Lung (tissue), 17 donors: ENCODE measurements at places on chromosomes 7 and 10. TPM values are rescaled to one million over a fixed set of nuclear protein-coding genes. Genes with fewer than 3 reads are reported as not detected.

DNA sequence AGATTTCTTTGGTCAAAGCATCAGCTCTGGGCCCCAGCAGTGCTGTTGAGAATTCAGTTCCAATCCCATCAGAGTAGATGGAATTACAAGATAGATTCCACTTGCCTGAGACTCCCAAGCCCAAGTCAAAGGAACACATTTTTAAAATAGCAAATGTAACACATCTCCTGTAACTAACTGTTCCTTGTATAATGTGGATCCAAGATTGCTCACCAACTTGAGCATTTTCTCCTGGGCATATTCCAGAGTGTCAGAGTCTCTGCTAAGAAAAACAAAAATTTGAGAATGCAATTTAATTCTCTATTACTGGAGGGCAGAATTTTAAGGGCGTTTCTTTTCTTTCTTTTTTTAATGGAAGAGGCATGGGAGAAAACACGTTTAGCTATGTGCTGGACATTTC lies 136.7 kb downstream of the NEBL start:
- H3K36me3 ChIP-seq = no peaks in the 10 kb centered on the region
- no peaks in the 10 kb centered on the region for H3K27me3 ChIP-seq
- no peaks in the 10 kb centered on the region for H3K4me1 ChIP-seq
- H3K4me3 ChIP-seq = no peak overlapping the region
- H3K27ac ChIP-seq = no peak overlapping the region

GRCh38 chr7:16046041-16046440 lies 359.6 kb upstream of the MEOX2 start:
- H3K27me3 ChIP-seq = no peaks in the 10 kb centered on the region
- no peak overlapping the region for H3K4me3 ChIP-seq
- peak; percentile 33 for DNase-seq
- H3K36me3 ChIP-seq = no peaks in the 10 kb centered on the region

DNA sequence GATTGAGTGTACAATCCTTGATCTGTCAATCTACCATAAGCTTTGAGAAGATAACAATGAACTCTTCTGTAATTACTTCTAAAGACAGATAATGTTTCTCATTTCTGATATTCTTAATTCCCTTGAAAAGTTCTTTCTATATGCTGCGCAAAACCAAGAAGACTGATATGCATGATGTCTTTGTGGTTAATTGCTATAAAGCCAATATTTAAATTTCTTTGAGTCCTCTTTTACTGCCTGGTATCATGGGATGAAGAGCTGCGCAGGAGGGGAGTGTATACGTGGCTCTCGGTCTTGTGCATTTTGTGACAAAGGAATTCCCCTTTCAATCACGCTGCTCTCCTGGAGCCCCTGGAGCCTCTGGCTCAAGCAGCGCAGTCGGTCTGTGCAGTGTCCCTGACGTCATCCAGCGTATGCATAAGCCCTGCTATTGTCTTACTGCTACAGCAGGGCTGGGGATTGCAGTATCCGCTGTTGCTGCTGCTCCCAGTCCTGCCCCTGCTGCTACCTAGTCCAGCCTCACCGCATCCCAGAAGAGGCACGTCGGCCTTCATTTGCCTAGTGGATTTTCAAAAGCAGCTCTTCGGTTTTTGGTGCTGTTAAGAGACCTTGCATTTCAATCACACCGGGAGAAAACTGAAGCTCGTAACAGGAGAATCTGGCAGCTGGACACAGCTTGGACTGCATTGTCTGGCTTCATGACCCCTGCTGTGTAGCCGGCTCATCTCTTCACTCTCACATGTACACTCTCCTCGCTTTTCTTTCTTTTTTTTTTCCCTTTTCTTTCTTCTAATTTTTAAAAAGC lies 66.7 kb downstream of the ST7 start:
- H3K36me3 ChIP-seq = no peaks in the 10 kb centered on the region
- peak; percentile 95 for DNase-seq
- no peaks in the 10 kb centered on the region for H3K27me3 ChIP-seq

DNA sequence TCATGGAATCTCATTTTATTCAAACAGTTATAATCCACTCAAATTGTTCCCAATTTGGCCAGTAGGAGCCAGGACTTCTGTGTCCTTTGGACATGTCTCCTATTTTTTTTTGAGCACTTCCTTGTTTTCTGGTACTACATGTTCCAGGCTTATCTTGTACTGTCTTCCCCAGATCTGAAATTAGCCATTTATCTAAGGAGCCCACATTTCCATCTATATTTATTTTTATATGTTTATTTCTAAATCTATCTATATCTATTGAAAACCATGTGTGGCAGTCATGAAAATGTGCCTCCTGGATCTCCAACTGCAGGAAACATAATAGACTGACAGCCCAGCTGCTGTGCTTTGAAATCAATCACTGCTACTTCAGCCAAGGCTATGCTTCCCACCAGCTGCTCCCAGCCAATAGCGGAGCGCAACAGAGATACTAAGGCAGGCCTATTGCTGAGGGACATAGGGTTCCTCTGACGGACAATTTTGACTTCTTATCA lies 147.1 kb downstream of the LRRC4 start:
- no peak overlapping the region for H3K27ac ChIP-seq
- peaks cover 11% of the 10 kb centered on the region for H3K4me1 ChIP-seq
- H3K4me3 ChIP-seq = no peak overlapping the region
- H3K27me3 ChIP-seq = no peaks in the 10 kb centered on the region
- H3K36me3 ChIP-seq = peaks cover 7% of the 10 kb centered on the region

DNA sequence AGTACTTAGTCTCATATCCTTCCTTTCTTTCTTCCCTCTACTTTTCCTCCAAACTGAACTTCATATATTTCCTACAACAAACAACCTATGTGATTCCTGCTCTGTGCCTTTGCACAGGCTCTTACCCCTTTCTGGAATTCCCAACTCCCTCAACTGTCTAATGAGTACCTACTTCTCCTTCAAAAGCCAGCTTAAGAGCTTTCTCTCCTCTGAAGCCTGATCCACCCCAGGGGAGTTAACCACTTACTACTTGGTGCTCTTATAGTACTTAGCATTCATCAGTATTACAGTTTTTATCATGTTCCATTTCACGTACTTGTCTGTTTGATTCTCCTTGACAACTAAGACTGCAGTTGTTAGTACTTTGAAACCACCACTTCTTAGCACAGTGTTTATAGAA lies 246.1 kb downstream of the LRRTM3 start:
- H3K4me1 ChIP-seq = no peaks in the 10 kb centered on the region
- no peaks in the 10 kb centered on the region for H3K27me3 ChIP-seq

- no peak overlapping the region for H3K4me3 ChIP-seq
- H3K27ac ChIP-seq = no peak overlapping the region
- H3K4me1 ChIP-seq = no peaks in the 10 kb centered on the region
- H3K36me3 ChIP-seq = no peaks in the 10 kb centered on the region
- DNase-seq = no peak
Observed at GRCh38 chr10:13253726-13254125, 19.6 kb upstream of the UCMA start.

DNA sequence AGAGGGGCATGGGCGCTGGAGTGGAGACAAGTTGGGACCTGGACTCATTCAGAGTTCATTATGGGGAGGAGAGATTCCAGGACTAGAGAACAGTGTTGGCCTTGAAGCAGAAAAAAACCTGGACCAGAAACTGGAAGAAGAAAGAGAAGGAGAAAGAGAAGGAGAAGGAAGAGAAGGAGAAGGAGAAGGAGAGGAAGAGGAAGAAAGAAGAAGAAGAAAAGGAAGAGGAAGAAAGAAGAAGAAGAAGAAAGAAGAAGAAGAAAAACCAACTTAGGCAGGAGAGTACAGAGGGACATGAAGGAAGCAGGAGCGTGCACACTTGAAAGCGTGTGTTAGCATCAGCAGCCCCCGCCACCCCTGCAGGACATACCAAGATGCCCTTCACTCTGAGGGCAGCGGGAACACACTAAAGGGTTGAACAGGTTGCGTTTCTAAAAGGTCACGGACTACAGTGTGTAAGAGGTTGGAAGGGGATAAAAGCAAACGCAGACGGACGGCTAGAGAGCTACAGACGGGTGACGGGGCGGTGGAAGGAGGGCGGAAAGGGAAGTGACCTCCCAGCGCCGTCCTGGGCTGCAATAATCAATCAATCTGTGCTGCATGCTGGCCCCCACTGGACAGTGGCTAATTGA lies 95.3 kb downstream of the SEC61G start:
- H3K27me3 ChIP-seq = peaks cover 17% of the 10 kb centered on the region
- DNase-seq = peak; percentile 4
- H3K36me3 ChIP-seq = no peaks in the 10 kb centered on the region
- H3K27ac ChIP-seq = no peak overlapping the region

DNA sequence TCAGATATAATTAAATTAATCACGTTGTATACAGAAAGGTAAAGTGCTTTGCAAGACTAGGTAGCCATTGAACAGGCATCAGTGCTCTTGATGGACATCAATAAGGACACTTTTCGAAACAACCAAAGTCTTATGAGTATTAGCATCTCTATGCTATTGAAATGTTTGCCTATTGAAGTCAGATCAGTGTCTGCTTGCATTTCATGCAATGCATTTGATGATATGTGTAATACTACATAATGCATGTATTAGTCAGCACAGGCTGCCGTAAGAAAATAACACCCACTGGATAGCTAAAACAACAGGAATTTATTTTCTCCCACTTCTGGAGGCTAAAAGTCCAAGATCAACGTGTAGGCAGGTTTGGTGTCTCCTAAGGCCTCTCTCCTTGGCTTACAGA lies 209.3 kb upstream of the PLXDC2 start:
- H3K36me3 ChIP-seq = no peaks in the 10 kb centered on the region
- H3K4me1 ChIP-seq = no peaks in the 10 kb centered on the region
- no peak overlapping the region for H3K27ac ChIP-seq
- no peak for DNase-seq
- no peak overlapping the region for H3K4me3 ChIP-seq
- no peaks in the 10 kb centered on the region for H3K27me3 ChIP-seq

Gene CDHR1
- total RNA-seq = 0.46 TPM

Gene GRID2IP
- 0.80 TPM for total RNA-seq
